ENCODE measurements at places on chromosomes 11 and 22.
A peak's percentile ranks its signal among the peaks of the same experiment; 100 is the strongest.

GRCh38 chr11:116224154-116224888 is 548.5 kb downstream of the BUD13 start:
- DNase-seq, result no peak

DNA sequence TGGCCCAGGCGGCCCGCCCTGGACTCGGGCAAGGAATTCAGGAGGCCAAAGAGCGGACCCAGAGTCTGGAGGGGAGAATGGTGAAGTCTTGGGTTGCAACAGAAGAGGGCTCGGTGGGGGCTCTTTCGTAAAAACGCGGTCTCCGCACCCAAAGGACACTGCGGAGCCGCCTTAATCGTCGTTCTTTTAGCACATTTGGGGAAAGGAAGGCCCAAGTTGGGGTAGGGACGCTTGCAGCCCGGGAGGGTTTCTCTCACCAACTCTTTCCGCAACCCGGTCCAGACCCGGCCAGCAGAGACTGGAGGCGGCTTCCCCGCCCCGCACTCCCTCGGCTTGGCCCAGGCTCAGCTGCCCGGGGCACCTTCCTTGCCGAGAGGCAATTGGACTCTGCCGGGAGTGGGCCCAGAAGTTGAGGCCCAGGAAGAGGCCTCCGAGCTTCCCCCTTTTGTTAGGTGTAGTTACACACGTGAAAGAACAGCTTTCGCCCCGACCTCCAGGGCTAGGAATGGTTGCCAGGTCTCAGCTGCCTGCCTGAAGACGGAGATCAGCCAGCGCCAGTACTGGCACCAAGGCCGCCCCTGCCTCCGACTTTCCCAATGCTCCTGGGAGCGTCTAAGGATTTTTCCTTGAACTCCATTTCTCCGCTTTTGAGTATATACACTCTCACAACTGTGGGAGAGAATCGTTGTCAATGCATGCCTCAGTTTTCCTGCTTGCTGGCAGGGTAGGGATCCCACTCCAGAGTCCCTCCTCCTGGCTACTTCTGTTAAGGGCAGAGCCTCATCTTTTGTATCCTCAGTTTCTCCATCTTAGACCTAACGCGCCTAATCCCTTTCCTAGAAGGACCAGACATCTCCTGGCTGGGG is 3.7 kb downstream of the ALX4 start:
- DNase-seq, result no peak

DNA sequence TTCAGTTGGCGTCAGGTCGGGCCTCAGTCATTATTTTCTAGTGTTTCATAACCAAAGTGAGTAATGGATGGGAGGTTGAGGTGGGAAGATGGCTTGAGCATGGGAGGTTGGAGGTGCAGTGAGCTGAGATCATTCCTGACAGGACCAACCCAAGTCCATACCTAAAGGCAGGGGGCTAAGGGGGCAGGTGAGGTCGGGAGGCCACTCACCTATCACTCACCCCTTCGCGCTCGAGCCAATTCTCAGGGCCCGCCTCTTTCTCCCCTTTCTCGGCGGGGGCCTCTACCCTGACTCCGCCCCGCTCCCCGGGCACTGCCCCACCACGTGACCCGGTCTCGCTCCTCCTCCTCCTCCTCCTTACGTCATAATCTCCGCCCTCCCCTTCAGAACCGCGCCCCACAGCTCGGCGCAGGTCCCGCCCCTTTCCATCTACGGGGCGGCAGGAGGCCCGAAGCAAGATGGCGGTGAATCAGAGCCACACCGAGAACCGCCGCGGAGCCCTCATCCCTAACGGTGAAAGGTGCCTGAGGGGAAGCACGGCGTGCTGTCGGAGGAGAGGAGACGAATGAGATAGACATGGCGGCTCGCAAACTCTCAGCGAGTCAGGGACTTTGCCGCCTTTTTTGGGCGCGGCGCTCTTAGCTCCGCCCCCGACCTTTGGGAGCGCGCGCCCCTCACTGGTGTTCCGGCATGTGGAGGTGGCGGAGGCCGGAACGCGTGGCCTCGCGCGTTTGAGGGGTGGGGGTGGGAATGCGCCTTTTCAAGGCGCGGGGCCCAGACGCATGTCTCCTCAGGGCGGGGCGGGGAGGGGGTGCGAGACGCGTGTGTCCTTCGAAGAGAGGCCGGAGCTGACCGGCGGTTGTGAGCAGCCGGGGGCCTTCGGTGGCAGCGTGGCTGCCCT is at the start of gene WBP2NL:
TSS of gene WBP2NL (plus strand) at position 428 of the 901 bp plus-strand sequence. CDS start at position 459, 31 bp downstream.
- peak; percentile 54 for DNase-seq

DNA sequence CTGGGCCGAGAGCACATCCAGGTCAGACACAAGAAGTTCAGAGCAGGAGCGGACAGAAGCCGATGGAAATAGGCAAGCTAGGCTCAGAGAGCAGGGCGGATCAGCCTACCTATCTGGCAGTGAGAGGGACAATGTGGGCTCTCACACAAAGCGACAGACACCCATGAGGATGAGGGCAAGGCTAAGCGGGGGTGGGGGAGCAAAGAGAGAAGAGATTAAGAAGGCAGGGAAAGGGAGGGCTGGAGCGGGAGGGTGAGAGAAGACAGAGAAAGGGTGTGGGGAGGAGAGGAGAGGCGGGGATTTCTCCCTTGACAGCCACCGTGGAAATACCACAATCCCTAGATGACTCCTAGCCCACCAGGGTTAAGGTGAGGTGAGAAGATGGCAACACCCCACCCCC is 57.9 kb downstream of the BUD13 start:
- DNase-seq, result no peak

DNA sequence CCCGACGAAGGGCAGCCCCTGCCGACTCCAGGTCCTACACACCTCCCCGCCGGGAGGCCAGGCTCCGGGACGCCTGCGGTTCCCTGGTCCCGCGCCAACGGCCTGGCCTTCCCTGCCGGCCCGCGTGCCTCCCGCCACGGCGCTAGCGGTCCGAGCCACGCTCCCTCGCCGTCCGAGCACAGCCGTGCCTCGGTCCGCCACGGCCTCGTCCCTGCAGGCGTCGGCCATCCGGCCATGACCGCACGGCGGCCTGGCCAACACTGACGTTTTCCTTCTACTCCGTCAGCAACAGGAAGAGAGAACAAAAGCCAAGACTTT is 532 bp downstream of the EIF4G2 start:
- DNase-seq, result no peak

- DNase-seq, result no peak
These were observed 4.6 kb downstream of the ATF4 start for GRCh38 chr22:39524753-39525657.

GRCh38 chr11:70397336-70397982 is 870 bp upstream of the CTTN start:
- DNase-seq, result no peak

DNA sequence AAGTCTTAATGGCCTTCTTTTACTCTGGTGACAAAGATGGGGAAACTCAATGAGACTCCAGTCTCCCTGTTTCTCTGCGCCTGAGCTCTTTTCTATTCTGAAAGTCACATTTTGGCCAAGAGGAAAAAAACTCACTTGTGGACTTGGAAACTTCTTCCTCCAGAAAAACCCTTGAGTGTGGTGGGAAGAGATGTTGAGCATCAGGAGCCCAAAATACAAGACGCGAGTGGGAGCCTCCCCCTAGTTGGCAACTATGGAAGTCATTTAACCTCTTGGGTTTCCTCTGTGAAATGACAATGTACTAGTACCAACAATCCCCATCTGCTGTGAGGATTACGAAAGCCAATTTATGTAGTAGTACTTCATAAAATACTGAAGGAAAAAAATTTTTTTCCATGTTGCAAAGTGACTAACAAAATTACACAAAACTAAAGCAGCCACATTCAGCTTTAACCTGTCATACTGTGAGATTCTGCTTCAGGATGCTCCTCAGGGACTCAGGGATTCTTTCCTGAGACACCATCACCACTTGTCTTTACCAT is 524 bp upstream of the SLC25A17 start:
- peak; percentile 10 for DNase-seq

GRCh38 chr11:10534316-10534715 is 6.7 kb downstream of the RNF141 start:
- peak; percentile 42 for DNase-seq

GRCh38 chr11:117722082-117722481 is 74.9 kb downstream of the DSCAML1 start:
- DNase-seq, result no peak

GRCh38 chr11:70016666-70017367 is 61.3 kb upstream of the ANO1 start:
- DNase-seq, result no peak

GRCh38 chr11:113806406-113806805 is 26.8 kb downstream of the CLDN25 start:
- DNase-seq, result peak; percentile 29

DNA sequence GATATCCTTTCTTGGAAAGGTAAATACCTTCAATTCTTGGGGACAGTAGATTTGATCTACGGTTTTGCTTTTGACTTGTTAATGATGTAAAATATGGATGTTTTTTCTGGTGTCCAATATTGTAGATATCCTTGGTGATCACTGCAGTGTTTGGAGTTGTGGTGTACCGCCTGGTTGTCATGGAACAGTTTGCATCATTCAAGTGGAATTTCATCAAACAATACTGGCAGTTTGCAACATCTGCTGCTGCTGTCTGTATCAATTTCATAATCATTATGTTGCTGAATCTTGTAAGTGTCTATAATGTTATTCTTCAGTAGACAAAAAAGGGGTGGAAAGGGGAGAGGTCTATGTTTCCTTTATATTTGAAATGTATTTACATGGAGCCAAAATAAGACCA is 27.4 kb upstream of the MUC15 start:
- peak; percentile 55 for DNase-seq

GRCh38 chr11:42462558-42463310 is 849.1 kb upstream of the API5 start:
- DNase-seq, result no peak

DNA sequence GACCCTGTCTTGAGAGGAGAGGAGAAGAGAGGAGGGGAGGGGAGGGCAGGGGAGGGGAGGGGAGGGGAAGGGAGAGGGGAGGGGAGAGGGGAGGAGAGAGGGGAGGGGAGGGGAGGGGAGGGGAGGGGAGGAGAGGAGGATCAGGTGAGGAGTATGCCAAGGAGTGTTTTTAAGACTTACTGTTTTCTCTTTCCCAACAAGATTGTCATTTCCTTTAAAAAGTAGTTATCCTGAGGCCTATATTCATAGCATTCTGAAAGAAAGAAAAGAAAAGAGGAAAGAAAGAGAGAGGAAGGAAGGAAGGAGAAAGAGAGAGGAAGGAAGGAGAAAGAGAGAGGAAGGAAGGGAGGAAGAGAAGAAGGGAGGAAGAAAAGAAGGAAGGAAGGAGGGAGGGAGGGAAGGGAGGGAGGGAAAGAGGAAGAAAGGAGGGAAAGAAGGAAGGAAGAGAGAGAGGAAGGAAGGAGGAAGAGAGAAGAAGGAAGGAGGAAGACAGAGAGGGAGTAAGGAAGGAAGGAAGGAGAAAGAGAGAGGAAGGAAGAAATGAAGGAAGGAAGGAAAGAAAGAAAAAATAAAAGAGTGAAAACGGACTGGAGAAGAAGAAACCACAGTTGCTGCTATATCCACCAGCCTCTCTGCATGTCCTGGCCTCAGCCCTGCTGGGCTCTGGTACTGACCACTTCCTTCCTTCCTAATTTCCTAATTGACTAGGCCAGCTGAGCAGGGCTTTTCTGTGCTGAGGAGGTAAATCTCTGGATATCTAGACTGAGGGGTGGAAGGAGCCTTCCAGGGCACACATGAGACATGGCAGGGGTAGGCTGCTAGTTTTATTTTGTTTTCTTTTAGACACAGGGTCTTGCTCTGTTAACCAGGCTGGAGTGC is 1.1 kb upstream of the SAA1 start:
- no peak for DNase-seq

Measured in HL-60 (cell line).